ENCODE measurements at places on chromosomes 16 and 17.

DNA sequence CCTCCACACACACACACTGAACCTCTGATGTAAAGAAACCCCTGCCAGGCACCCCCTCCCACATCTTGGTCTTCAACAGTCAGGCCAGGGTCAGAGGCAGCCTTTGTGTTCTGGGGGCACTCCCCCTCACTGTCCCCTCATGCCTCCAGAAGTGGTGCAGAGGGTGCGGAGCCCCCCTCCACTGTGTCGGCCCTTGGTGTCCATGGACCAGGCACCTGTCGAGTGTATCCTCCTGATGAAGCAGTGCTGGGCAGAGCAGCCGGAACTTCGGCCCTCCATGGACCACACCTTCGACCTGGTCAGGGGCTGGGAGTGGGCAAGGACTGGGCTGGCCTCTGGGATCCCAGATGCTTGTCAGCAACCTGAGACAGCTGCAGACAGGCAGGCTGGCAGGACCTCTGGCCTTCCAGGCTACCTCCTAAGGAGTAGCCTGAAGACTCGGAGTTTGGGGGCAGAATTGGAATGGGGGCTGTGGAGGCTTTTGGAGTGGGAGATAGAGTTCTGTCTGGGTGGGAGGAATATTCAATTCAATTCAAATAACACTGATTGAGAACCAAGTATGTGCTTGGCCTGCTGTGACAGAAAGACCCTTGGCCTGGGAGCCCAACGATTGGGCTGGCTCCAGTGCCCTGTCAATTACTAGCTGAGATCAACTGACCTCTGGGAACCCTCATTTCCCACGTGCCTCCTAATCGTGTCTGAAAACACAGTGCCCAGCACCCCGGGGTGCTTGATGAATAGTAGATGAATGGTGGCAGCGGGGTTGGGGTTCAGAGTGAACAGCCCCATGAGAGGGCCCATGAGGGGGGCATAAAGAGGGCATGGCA, 11.5 kb downstream of the GUCY2D start:
- no peak for DNase-seq

- DNase-seq, result no peak
Observed at GRCh38 chr17:66021757-66022156, 170.2 kb downstream of the CEP112 start.

DNA sequence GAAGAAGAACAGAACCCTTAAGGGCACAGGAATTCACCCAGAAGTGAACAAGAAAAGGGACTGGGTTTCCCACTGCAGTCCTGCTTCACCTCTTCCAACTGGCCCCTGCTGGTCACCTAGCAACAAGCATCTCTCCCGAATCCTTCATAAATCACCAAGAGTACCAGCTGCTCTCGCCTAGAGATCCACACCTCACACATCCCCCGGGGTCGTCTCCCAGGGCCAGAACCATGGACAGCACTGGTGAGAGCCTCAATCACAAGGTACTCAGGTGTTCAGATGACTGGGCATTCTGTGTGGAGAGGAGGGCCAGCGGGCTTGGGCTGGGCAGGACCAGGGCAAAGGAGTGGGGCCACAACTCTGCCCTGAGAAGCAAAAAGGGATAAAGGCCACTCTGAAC, 65.9 kb downstream of the CCT6B start:
- DNase-seq, result no peak

GRCh38 chr17:8051831-8052230, 13.0 kb downstream of the ALOX15B start:
- no peak for DNase-seq

GRCh38 chr17:76710863-76711611, at the start of gene MXRA7:
Gene MXRA7 (minus strand): TSS chr17:76710965. CDS start chr17:76710946, 19 bp downstream.
- DNase-seq, result peak; percentile 92

DNA sequence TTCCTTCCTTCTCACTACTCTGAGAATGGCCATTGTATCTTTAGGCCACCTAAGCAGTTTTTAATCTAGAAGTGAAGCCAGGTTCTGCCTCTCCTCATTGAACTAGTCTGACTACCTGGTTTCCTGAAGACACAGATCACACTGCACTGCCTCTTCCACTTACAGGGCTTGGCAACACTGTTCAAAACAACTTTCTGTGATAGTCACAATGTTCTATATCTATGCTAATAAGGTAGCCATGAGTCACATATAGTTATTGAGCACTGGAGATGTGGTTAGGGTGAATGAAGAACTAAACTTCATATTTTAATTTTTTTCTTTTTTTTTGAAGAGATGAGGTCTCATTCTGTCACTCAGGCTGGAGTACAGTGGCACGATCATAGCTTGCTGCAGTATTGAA, 26.9 kb downstream of the RND2 start:
- no peak for DNase-seq

GRCh38 chr17:17693253-17694168, 12.3 kb downstream of the RAI1 start:
- no peak for DNase-seq

DNA sequence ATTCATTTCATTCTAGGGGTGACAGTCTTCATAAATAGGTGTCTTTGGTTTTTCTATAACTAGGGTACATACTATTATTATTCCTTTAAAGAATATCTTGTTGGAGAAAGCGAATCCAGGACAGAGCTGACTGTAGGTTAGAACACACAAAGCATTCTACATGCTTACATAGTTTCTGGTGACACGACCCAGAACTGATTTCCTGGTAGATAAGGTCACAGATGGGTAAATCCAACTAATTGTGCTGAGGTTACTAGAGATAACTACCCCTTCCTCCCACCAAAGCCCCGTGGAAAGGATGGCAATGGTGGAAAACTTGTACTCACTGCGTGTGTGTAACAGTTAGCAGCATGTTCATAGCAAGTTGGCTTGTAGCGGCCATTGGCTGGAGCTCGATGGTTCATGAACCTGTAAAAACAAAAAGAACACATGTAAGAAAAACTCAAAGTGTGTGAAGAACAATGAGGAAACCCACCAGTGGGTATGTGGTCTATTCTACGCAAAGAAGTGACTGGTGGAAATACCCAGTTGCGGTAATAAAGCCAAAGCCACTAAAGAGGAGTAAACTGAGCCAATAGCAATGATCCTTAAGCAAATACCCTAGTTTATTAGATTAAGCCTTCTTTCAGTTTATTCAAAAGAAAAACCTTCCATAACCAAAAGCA, 7.7 kb downstream of the MMD start:
- no peak for DNase-seq

DNA sequence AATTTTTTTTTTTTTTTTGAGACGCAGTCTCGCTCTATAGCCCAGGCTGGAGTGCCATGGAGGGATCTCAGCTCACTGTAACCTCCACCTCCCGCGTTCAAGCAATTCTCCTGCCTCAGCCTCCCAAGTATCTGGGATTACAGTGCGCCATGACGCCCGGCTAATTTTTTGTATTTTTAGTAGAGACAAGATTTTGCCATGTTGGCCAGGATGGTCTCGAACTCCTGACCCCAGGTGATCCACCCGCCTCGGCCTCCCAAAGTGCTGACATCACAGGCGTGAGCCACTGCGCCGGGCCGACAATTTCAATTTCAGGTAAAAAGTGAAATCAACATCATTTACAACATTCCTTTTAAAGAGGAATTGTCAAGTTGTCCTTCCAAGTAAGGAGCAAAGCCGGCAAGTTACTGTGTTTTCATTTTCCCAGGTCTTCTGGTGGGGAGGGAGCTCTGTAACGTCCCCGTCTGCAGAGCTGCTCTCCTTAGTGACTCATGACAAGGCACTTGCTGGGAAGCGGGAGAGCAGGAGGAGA, 873 bp downstream of the NPLOC4 start:
- DNase-seq, result no peak

DNA sequence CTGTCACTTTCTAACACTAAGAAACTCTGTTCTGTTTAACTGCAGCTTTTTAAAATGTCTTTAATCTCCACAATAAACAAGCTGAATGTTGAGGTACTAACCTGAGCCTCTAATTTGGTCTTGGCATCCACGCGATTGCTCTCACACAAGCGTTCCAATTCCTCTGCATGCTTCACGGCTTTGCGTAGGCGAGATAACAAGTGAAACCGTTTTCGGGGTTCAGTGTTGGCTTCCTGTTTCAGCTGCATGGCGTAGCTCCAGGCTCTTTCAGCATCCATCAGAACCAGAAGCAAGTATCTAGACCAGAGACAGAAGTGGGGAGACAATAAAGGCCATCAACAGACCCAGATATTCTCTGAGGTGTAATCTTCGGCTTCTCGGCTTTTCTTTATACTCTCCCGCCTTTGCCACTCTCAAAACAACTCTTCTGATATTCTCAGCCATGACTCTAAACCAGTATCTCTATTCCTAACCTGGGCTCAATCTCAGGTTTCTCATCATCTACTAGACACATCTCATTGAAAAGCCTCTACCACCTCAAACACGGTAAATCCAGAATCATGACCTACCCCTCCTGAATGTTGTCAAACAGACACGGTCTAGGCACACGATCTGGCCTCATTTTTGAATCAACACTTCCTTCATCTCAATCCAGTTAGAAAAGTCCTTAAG, 8.3 kb downstream of the SRP68 start:
- DNase-seq, result no peak

- peak; percentile 48 for DNase-seq
Observed at GRCh38 chr16:85888405-85889331, 10.3 kb upstream of the IRF8 start.

GRCh38 chr16:11564046-11564926, 22.4 kb downstream of the LITAF start:
- DNase-seq, result no peak

- DNase-seq, result no peak
Observed at GRCh38 chr16:57486858-57487834, 853 bp upstream of the DOK4 start.

GRCh38 chr17:75153780-75154194, 525 bp downstream of the JPT1 start:
- peak; percentile 27 for DNase-seq

GRCh38 chr16:52398491-52398960, 148.4 kb downstream of the TOX3 start:
- DNase-seq, result no peak

GRCh38 chr17:58631523-58632323, 60.1 kb downstream of the TEX14 start:
- DNase-seq, result peak; percentile 91

GRCh38 chr16:1834096-1834495, 7.1 kb downstream of the FAHD1 start:
- no peak for DNase-seq

- DNase-seq, result no peak
Observed at GRCh38 chr17:45667591-45668171, 116.4 kb upstream of the CRHR1 start.

DNA sequence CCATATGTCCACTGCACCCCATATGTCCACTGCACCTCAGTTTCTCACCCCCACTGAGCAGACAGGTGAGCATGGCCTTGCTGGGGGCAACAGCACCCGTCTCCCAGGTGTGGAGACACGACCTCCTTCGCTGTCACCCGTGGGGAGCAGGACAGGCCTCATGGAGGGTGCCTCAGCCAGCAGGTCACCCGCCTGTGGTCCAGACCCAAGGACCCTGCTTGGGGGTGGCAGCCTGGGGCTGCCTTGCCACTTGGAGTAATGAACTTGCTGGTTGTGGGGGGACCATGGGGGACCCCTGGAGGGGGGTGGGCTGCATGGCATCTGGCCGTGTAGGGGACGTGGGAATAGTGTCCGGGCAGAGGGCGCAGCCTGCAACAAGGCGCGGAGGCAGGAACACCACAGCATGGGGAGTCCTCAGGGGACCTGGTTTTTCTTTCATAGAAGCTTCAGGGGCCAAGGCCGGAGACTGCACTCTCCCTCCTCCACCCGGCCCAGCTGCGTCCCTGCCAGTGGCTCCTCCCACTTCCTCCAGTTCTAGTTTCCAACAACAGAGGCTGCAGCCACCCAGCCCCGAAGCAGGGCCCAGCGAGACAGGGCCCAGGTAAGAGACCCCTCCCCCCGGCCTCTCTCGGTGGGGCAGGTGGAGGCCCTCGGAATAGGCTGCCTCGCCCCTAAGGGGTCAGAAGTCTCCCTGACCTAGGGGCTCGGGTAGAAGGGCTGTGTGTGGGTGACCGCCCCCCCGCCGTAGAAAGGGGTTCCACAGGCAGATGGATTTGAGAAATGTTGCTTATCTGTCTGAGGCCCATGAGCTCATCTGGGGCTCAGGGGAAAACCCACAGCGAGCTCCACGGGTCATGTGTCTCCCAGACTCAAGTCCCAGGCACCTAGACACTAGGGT, at the start of gene NHLRC4:
NHLRC4 (plus strand) TSS at position 531 of the 898 bp plus-strand sequence. CDS start 1,043 bp downstream, outside the sequence.
- DNase-seq, result peak; percentile 73

GRCh38 chr16:23821875-23822688, 13.7 kb upstream of the PRKCB start:
- DNase-seq, result no peak

DNA sequence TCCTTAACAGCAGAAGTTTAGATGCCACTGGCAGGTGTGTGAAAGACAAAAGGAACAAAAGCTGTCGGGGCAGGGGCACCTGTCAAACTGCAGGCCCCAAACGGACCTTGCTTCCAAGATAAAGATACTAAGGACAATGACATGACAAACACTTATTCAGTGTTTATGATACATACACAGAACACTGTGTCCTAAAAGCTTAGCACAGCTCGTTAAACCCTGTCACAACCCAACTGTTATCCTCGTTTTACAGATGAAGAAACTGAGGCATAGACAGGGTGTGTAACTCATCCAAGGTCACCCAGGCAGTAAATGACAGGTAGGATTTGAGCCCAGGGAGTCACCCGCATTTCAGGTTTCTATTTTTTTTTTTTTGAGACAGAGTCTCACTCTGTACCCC, 9.6 kb downstream of the SDK2 start:
- DNase-seq, result no peak

- no peak for DNase-seq
Observed at GRCh38 chr17:78784352-78784751, 2.3 kb upstream of the CYTH1 start.

- peak; percentile 59 for DNase-seq
Observed at GRCh38 chr17:34579017-34579946, at the start of gene TMEM132E. Gene TMEM132E (plus strand): TSS chr17:34579582. CDS start chr17:34581077, 1,495 bp downstream.

- DNase-seq, result no peak
Observed at GRCh38 chr16:79613009-79613408, 12.5 kb upstream of the MAF start.

- DNase-seq, result no peak
Observed at GRCh38 chr17:80068301-80069222, 32.1 kb downstream of the CCDC40 start.

DNA sequence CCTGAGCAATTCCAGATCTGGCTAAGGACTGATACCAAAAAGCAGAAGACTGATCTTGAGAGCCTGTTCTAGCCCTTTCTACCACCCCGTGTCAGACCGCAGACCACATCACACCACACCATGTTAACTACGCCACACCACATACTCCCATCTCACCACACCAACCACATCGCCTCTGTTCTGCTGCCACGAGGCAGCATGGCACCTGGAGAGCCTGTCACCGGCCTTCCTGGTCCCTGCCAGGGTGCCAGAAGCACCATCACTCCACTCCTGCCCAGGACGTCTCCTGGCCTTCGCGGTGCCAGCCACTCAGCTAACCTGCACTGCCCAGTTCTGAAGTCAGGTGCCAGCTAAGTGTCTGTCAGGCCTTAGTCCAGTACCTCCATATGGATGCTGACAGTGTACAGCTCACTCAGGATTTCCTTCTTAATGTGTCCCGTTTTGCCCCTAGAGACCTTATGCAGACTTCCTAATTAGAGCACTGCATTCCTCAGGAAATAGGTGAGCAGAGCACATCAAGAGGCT, 37.2 kb upstream of the BCAR1 start:
- DNase-seq, result no peak

- DNase-seq, result no peak
Observed at GRCh38 chr16:12347365-12347764, 370.8 kb downstream of the SNX29 start.

GRCh38 chr16:48537275-48537674, 72.7 kb downstream of the N4BP1 start:
- no peak for DNase-seq

GRCh38 chr16:66304961-66305360, 61.5 kb upstream of the CDH5 start:
- DNase-seq, result no peak
